ENCODE measurements at places on chromosomes 4 and X. TPM values are rescaled to one million over a fixed set of nuclear protein-coding genes. Genes with fewer than 3 reads are reported as not detected.

GRCh38 chr4:143502231-143502630 is 11.3 kb upstream of the SMARCA5 start:
- DNase-seq, result no peak

- DNase-seq, result no peak
Measured at GRCh38 chr4:73036123-73036522, 33.4 kb downstream of the COX18 start.

GRCh38 chrX:119423631-119424030 is 24.5 kb downstream of the SLC25A43 start:
- no peak for DNase-seq

GRCh38 chrX:105063743-105064142 is 156.8 kb downstream of the TEX13A start:
- no peak for DNase-seq

- peak; percentile 95 for DNase-seq
Measured at GRCh38 chr4:108018040-108018883, 28.6 kb downstream of the HADH start.

- DNase-seq, result no peak
Measured at GRCh38 chr4:2150076-2150475, 90.9 kb downstream of the NAT8L start.

DNA sequence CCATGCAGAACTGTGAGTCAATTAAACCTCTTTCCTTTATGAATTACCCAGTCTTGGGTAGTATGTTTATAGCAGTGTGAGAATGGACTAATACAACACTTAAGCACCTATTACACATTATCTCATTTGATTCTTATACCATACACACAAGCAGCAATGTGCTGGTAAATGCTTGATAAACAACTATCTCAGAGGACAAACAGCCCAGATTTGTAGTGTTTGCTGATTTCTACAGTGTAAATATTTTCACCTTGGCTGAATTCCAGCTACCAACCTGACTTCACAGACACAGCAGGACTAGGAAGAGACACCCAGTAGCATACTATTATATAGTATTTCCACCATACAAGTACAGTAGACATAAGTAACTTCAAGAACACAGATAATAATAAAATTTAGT is 406.5 kb upstream of the CNKSR2 start:
- DNase-seq, result no peak

DNA sequence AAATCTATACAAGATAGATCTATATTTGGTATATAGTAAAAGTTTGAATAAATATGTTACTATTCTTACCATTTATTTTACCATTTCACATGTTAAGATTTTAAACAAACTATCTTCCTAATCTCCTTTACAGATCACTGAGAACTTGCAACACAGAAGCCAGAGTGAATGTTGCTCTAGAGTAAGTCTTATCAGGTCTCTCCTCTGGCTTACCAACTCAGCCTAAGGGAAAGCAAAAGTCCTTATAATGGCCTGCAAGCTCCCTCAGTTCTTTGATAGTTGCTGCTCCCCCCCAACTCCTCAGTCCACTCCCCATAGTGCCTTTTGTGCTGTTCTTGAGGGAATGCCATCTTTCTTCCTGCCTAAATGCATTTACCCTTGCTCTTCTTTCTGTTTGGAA is 25.7 kb upstream of the SLC7A11 start:
- DNase-seq, result no peak

DNA sequence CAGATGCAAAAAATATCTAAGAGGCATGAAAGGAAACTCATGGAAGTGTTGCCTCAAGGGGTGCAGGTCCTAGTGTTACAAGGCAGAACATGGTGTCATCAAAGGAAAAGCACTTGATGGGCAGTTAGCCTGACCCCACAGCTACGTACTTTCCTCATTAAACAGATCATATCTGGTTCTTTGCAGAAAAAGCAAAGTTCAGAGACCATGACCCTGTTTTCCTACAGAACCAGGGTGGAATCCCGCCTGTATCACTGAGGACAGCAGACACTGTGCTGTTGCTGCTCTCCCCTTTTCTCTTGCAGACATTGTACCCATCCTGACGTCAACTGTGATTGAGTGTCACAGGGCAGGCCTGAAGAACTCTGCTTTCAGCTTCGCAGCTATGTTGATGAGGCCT is 91.7 kb downstream of the RFC1 start:
- DNase-seq, result no peak

GRCh38 chrX:101803451-101803850 is 128.4 kb downstream of the ZMAT1 start:
- no peak for DNase-seq

DNA sequence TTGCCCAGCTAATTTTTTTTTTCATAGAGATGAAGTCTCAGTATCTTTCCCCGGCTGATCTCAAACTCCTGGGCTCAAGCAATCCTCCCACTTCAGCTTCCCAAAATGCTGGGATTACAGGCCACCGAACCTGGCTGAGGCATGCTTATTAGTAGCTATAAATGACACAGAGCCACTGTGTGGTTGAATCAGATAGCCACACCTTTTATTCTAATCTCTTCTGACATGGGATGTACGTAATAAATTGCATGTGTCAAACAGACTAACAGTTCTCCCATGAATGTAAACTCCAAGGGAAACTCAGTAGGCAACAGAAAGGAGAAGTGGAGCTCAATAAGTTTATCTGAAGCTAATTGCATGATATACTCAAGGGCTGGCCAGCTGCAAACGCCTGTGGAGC is 139.8 kb upstream of the VCX3A start:
- no peak for DNase-seq

DNA sequence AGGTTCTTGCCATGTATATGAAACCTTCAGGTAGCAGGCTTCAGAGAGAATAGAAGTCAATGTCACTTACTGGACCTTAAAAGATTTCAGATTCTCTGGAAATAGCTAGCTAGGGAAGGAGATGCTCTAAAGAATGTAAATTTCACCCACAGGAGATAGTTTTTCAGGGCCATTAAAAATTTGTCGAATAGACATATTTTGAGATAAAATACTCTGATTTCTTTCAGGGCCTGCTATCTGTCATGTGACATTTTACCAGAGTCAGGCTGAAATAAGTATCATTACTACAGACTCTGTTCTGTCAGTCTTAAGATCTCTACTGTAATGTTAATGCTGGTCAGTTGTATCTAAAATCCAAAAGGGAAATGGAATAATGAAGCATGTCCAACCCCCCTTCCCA is 15.7 kb upstream of the IL15 start:
- DNase-seq, result no peak

- DNase-seq, result no peak
Measured at GRCh38 chr4:16693641-16694040, 204.8 kb downstream of the LDB2 start.

- DNase-seq, result peak; percentile 85
Measured at GRCh38 chrX:40099055-40099958, 1.5 kb upstream of the BCOR start.

DNA sequence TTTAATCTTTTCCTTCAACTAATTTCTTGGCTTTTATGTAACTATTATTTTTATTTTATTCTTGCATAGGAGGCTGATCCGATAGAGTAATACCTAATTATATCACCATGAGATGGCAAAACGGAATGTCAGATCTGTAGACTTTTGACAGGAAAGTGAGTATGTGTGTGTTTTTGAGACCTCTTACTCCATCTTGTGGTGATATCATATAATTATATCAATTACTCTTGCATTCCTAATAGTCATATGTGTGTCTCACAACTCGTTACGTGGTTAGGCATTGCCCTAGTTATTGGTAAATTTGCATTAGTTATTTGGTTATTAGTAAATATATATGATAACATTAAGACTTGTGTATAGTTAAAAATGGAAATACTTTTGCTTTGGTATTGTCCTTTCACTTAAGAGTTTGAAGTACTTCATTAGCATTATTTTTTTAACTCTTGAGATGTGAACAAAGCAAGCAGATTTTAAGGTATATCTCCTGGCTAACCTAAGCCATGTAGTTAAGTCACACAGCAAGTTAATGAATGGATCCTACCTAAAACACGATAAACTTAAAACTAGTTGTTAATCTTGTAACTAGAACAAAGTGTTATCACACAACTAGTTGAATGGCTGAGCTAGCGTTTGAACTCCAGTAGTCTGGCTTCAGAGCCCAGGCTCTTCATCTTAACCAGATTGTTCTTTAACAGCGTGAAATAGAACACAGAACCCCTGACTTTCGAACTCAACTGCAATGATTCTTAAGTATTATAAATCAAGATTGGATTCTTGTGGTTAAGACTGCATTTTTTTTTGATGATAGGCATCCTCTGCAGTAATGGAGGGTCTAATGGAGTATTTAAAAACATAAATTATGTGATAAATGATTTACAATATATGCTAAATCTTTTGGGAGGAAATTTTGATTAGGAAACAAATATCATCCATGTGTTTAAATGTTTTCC is 67.1 kb downstream of the PGRMC2 start:
- DNase-seq, result no peak

GRCh38 chrX:10197279-10198210 is 40.8 kb downstream of the CLCN4 start:
- DNase-seq, result no peak

- no peak for DNase-seq
Measured at GRCh38 chr4:54090804-54091623, 8.9 kb upstream of the GSX2 start.

DNA sequence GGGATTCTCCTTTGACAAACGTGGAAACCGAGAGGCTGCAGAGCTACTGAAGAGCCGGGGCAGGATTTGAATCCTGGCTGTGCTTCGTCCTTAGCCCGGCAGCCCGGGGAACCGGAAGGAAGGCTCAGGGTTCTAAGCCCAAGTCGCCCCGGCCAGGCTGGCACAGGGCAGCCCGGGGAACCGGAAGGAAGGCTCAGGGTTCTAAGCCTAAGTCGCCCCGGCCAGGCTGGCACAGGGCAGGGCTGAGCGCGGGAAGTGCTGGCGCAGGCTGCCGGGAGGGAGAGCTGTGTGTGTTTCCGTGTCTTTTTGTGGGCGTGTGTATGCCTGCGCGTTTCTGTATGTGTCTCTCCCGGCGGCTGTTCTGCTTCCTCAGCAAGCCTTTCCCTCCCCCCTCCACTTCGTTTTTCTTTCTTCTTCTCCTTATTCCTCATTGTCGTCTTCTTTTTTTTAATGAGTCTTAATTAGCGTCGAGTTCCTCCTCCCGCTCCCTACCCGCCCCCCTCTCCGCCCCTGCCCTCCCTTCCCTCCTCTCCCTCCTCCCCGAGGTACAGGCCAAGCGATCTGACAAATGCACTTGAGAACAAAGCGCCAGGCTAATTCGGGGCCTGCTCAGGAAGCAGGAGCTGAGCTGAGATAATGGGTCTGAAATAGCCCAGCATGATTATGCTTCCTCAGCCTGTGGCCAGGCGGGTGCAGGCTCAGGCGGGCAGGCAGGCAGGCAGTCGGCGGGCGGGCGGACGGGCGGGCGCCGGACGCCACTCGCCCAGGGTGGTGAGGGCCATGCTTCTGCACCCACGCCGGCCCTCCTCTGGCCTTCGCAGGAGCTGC is 65.9 kb downstream of the EFNB1 start:
- DNase-seq, result peak; percentile 53

DNA sequence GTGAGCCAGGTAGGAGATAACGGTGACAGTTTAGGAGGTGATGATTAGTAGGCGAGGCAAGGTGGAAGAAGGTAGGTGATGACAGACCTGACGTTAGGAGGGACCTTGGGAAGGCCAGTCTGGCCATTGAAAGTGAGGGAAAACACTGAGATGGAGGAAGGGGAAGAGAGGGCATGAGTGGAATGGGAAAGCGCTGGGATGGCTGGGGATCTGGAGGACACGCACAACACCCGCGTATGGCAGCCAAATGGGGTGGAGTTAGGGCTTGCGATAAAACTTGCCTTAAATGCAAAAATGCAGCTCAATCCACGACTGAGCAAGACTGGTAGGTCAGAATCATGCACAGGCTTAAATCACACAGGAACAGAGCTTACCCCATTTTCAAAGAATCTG is 605 bp upstream of the CDKL2 start:
- no peak for DNase-seq

- no peak for DNase-seq
Measured at GRCh38 chr4:176569301-176569700, 223.4 kb downstream of the VEGFC start.

The BMPR1B gene
- not detected for total RNA-seq

The XK gene
- 0.17 TPM for total RNA-seq

The UGT2A1 gene
- total RNA-seq, result not detected

The PRR32 gene
- total RNA-seq, result not detected

The GLOD5 gene
- total RNA-seq, result not detected

The TBC1D8B gene
- 0.19 TPM for total RNA-seq

The TMSB15A gene
- not detected for total RNA-seq

The TSPAN7 gene
- total RNA-seq, result not detected

The PDGFC gene
- total RNA-seq, result not detected

The SLC7A11 gene
- total RNA-seq, result 1.8 TPM

The TBX22 gene
- total RNA-seq, result not detected
